ENCODE measurements at places on chromosomes 4 and X.

DNA sequence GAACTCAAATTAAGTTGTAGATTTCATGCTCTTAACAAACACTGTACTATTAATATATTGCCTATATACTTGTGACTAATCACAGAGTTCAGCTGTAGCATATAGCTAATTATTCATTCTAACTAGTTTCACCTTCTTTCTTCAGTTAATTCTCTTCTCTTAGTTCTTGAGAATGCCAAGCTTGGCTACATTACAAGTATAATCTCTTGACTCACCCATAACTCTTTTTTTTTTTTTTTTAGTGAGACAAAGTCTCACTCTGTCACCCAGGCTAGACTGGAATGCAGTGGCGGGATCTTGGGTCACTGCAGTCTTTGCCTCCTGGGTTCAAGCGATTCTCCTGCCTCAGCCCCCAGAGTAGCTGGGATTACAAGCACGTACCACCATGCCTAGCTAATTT lies 5.4 kb downstream of the KLHL5 start:
- DNase-seq = no peak

GRCh38 chr4:61425315-61425714 lies 225.2 kb downstream of the ADGRL3 start:
- no peak for DNase-seq

GRCh38 chr4:34193451-34194154 lies 2050.7 kb downstream of the ARAP2 start:
- DNase-seq = no peak

- no peak for DNase-seq
Measured at GRCh38 chr4:60656171-60656570, 544.0 kb upstream of the ADGRL3 start.
